ENCODE measurements at places on chromosomes 6 and 20. TPM values are rescaled to one million over a fixed set of nuclear protein-coding genes. Genes with fewer than 3 reads are reported as not detected.

The NT5E gene
- not detected for total RNA-seq

The B3GAT2 gene
- total RNA-seq = not detected

- no peak overlapping the region for H3K4me3 ChIP-seq
- H3K27me3 ChIP-seq = no peaks in the 10 kb centered on the region
- no peaks in the 10 kb centered on the region for H3K4me1 ChIP-seq
- no peak overlapping the region for H3K27ac ChIP-seq
- no peaks in the 10 kb centered on the region for H3K36me3 ChIP-seq
Measured at GRCh38 chr20:6709910-6710595, 57.4 kb upstream of the BMP2 start.

- H3K27me3 ChIP-seq = no peaks in the 10 kb centered on the region
- H3K4me3 ChIP-seq = no peak overlapping the region
- no peaks in the 10 kb centered on the region for H3K36me3 ChIP-seq
- no peak for DNase-seq
- no peaks in the 10 kb centered on the region for H3K4me1 ChIP-seq
Measured at GRCh38 chr20:4326195-4327065, 311.1 kb upstream of the RNF24 start.

GRCh38 chr6:89828988-89829471 is 650 bp upstream of the CASP8AP2 start:
- H3K27me3 ChIP-seq = no peaks in the 10 kb centered on the region
- DNase-seq = peak; percentile 68
- H3K27ac ChIP-seq = peak overlapping the region; percentile 65
- H3K36me3 ChIP-seq = peaks cover 9% of the 10 kb centered on the region
- peaks cover 14% of the 10 kb centered on the region for H3K4me1 ChIP-seq

DNA sequence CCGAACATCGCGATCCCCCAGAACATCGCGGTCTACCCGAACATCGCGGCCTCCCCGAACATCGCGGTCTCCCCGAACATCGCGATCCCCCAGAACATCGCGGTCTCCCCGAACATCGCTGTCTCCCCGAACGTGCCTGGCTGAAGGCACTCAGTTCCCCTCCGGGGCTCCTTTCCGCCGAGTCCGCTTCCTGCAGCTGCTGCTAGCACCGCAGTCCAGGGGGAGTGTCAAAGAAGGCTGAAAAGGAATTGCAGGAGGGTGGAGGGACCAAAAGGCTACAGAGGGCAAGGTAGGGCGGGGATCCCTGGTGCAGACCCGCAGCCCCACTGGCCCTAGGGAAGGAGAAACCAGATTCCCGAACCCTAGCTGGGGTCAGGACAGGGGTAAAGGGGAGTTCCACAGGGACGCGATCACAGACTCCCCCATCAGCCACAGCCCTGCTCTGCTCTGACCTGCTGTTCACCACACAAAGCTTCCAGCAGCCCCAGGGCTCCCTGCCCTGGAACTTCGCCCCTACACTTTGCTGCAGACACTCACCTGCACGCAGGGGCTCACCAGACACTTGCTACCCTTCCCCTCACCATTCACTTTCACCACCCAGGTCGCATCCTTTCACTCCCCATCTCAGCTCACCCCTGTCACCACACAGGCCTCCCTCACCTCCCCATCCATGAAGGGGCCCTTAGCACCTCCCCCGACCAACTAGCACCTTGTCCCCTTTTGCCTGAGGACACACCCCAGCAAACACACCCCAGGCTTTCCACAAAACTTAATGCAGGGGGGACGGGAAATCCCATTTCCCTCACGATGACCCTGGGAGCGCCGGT is 1.7 kb downstream of the ULBP1 start:
- H3K4me3 ChIP-seq = no peak overlapping the region
- H3K36me3 ChIP-seq = no peaks in the 10 kb centered on the region
- H3K27me3 ChIP-seq = no peaks in the 10 kb centered on the region
- DNase-seq = no peak
- H3K4me1 ChIP-seq = peaks cover 6% of the 10 kb centered on the region

GRCh38 chr20:478010-478948 is 15.9 kb upstream of the TBC1D20 start:
- no peak overlapping the region for H3K27ac ChIP-seq
- H3K27me3 ChIP-seq = no peaks in the 10 kb centered on the region
- H3K36me3 ChIP-seq = peaks cover 30% of the 10 kb centered on the region

DNA sequence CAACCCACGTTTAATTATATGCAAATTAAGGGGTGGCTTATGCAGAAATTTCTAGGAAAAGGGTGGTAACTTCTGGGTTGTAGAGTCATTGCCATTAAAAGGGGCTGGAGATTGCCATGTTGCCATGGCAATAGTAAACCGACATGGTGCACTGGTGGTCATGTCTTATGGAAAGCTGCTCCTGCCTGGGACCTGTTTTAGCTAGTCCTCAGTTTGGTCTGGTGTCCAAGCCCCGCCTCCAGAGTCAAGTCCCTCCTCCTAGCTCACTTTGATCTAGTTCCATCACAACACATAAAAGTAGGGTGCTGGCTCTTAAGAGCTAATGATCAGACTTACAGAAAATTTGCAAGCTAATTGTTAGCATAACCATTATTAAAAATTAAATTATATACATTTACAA is 5.3 kb downstream of the SLC22A2 start:
- no peak for DNase-seq
- no peaks in the 10 kb centered on the region for H3K27me3 ChIP-seq
- no peak overlapping the region for H3K4me3 ChIP-seq
- H3K36me3 ChIP-seq = no peaks in the 10 kb centered on the region
- no peaks in the 10 kb centered on the region for H3K4me1 ChIP-seq

DNA sequence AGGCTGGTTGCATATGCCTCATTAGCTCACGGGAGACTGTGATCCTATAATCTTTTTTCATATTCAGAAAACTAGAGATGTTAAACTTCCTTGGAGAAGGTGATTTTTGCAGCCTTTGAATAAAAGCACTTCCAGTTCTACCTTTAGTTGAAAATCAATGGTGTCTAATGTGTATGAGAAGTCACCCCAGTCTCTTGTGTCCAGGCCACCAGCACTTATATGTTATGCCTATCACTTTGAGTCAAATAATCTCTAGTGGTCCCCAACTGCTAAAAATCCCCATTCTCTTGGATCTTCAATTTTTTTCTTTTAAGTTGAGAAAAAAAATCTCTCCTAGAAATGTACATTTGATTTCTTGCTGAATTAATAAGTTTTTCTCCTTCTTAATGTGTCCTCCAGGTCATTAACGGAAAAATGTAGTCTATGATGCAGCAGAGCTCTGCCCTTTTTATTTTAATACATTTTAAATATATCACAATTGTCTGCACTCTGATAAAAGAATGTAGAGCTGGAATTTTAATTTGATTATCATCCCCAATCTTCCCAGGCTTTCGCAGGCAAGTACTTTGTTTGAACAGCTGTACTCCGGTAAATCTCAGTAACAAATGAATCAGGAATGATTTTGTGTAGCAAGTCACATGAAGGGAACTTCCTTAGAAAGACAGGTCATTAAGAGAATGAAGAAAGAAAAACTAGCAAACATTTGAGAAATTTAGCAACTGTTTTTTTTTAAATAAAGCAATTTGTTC is 147.0 kb downstream of the SOX4 start:
- H3K4me1 ChIP-seq = no peaks in the 10 kb centered on the region
- H3K4me3 ChIP-seq = no peak overlapping the region
- no peaks in the 10 kb centered on the region for H3K27me3 ChIP-seq
